Hypothalamus (tissue), 51 donors: ENCODE measurements at places on chromosomes 7 and 10.

GRCh38 chr10:44742248-44742647, 168.9 kb upstream of the TMEM72 start:
- no peak for DNase-seq

- no peak for DNase-seq
Observed at GRCh38 chr7:85068799-85069198, 118.1 kb downstream of the SEMA3D start.

- no peak for DNase-seq
Observed at GRCh38 chr10:123097039-123097438, 38.7 kb upstream of the HMX3 start.

DNA sequence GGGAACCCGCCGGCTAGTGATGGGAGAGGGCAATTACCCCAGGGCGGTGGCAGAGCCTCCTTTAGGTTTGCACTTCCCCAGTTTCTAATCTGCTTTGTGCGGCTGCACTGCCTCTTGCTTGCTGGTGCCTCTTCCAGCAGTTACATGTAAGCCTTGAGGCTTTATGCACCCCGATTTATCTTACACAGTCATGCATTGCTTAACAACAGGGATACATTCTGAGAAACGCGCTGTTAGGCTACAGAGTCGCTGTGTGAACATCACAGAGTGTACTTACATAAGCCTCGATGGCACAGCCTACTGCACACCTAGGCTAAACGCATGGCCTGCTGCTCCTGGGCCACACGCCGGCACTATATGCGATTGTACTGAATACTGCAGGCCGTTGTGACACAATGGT, 155.6 kb upstream of the MKI67 start:
- no peak for DNase-seq

DNA sequence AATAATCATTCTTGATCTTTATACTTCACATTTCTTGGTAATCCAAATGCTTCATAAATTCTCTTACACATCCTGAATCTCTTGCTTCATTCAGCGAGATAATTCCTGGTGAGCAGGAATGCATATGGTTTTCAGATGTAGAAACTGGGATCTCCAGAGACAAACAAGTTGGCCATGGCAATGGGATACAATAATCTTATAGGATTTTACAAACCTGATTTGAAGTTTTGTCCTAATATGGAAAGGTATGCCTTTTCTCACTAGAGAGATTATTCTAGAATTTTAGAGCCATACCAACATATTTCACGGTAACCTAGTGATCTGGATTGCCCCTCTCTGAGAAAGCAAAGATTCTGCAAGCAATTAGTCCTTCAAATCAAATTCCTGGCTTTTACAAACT, 13.1 kb upstream of the TRDMT1 start:
- DNase-seq, result no peak
